GM18507 (cell line): ENCODE measurements at places on chromosomes 3 and 15.

DNA sequence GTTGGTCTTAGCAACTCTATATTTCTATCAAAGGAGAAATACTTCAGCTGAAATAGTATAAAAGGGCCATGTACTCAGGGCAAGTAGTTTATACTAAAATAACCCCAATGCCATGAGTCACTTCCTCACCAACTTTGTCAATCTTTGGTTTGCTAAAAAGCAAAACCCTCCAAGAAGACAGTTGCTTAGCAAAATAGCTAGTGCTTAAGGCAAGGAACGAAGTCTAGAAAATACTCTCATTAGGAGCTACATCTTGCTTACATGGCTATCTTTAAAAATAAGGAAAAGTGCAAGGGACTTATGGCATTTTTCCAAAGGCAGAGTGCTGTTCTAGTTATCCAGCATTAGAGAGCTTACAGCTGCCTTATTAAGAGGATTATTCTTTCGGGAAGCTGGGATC is 28.4 kb downstream of the P3H2 start:
- DNase-seq, result no peak

DNA sequence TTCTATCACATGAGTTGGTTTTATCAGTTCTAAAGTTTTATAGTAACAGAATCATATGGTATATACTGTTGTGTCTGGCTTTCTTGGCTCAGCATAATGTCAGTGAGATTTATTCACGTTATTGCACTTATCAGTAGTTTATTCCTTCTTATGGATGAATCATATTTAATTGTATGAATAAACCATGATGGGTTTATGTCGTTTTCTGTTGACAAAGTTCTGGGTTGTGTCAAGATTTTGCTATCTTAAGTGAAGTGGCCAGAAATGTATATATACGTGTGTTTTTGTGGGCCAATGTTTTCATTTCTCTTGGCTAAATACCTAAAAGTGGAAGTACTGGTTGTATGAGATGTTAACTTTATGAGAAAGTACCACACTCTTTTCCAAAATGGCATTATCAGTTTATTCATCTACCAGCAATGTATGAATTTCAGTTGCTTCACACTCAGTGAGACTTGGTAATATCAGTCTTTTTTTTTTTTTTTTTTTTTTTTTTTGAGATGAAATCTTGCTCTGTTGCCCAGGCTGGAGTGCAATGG is 112.4 kb upstream of the DCBLD2 start:
- no peak for DNase-seq

DNA sequence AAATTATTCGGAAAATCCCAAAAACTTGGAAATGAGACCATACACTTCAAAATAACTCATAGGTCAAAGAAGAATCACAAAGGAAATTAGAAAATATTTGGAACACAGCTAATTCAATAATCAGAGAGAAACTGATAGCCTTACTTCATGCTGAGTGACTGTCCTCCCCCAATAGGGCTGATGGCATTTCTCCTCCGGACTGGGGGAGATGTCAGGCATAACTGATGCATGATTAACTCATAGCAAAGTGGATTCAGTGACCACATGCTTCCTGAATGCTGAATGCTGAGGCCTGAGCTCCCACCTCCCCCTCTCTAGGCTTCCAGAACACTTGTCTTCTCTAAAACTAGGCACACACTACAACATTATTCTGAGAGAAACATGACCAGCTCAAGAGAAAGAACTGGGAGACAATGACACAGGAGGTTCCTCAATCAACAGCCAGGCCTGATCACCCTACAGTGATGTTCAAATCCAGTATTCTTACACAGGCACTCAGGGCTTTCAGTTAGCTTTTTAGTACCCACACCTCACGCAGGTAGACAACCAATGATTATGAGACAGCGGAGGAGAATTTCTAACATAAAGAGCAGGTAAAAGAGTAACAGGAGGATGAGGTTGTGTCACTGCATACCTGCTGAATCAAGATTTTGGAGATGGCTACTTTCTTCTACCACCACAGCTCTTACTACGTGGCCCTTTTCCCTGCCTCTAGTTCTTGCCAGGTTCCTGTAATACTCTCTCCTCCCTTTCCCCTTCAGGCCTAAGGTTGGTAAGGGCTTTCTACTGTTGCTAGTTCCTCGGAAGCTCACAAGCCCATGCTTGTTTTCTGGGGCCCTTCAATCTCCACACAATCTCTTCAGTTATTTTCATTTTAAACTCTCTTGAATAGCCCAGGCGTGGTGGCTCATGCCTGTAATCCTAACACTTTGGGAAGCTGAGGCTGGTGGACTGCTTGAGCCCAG is 96.1 kb downstream of the FMN1 start:
- DNase-seq, result no peak

GRCh38 chr15:98241032-98241554 is 280.6 kb downstream of the ARRDC4 start:
- no peak for DNase-seq

GRCh38 chr15:100922192-100923040 is 3.3 kb downstream of the LRRK1 start:
- DNase-seq, result no peak

DNA sequence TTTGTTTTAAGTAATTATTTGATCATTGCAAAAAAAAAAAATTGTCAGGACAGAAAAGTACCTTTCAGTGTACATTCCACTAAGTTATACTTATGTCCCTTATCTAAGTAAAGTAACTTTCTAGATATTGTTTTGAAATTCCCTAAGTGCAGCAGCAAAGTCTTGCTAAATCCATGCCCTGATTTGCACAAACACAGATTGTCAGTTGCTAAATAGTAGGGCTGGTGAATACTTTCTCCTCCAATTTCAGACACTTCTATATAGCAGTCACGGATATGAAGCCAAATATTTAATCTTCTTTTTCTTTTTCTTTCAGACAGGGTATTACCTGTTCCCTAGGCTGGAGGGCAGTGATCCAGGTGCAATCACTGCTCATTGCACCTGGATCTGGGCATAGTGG is 12.9 kb downstream of the LRRC2 start:
- DNase-seq, result no peak

DNA sequence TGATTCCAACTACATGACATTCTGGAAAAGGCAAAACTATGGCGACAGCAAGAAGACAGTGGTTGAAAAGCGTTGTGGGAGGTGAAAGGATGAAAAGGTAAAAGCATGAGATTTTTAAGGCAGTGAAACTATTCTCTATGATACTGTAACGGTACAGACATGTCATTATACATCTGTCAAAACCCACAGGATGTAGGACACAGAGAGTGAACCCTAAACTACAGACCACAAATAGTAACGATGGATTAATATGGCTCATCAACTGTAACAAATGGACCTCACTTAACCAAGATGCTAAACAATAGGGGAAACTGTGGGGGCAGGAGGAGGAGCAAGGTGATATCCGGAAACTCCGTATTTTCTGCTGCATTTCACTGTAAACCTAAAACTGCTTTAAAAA is 39.1 kb downstream of the MYO9A start:
- peak; percentile 2 for DNase-seq

- no peak for DNase-seq
Measured at GRCh38 chr15:26028086-26028740, 165.1 kb upstream of the ATP10A start.

- no peak for DNase-seq
Measured at GRCh38 chr15:45611305-45611704, 23.5 kb upstream of the SQOR start.

DNA sequence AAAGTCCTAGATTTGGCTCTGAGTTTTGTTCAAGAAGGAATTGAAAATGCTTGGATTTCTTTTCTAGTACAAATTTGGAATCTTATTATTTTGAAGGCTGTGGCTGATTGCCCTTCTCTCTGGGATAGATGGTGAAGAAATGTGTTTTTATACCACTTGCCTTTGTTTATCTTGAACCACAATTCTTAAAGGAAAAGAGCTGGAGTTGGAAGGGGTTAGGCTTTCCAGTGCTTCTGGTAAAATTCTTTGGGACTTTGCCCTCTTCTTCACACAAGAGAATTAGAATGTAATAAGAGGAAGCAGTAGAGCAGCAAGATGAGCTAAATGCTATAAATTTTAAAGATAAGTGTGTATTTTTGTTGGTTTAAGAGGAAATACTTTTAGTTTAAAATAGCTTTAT is 65.8 kb downstream of the COL6A5 start:
- no peak for DNase-seq

GRCh38 chr3:89434621-89435380 is 327.4 kb downstream of the EPHA3 start:
- DNase-seq, result no peak

- no peak for DNase-seq
Measured at GRCh38 chr3:194738254-194739093, 52.8 kb downstream of the FAM43A start.

GRCh38 chr3:119829420-119829819 is 47.5 kb downstream of the NR1I2 start:
- no peak for DNase-seq

- no peak for DNase-seq
Measured at GRCh38 chr3:145898487-145898886, 262.5 kb downstream of the PLOD2 start.

DNA sequence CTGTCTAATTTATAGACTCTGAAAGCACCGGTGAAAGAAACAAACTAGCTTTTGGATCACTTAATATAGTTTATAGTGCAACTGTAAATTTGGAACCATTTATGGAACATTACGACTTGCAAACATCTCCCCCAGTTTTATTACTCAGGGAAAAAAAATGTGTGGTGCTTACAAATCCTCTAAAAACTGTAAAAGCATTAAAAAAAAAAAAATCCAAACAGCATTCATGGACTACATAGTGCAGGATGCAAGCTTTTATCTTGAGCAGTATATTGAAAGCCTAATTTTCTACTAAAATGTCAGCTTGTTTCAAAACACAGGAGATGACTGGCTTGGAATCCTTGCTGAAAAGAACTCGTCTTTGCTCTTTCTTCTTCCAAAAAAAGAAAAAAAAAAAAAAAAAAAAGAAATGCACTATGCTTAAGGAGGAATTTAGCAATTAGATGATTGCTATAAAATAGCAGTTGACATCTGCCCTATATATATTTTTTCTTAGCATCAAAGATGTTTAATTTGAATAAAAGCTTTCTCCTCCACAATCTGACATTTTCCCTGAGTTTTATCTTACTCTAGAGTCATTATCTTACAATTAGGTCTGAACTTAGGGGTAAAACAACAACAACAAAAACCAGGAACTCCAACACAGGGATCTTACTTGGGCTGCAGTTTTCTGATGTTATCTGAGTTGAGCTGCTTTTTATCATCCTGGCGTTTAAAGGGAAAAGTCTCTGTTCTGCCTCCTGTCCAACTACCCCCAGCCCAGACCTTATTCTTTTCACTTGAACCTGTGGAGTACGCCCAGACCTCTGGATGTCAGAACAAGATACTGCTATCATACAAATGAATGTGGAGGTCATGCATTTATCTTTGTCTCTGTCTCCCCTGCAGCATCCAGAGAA is 62.6 kb upstream of the PDZRN3 start:
- no peak for DNase-seq

- DNase-seq, result no peak
Measured at GRCh38 chr15:78914027-78914764, 30.6 kb downstream of the CTSH start.

DNA sequence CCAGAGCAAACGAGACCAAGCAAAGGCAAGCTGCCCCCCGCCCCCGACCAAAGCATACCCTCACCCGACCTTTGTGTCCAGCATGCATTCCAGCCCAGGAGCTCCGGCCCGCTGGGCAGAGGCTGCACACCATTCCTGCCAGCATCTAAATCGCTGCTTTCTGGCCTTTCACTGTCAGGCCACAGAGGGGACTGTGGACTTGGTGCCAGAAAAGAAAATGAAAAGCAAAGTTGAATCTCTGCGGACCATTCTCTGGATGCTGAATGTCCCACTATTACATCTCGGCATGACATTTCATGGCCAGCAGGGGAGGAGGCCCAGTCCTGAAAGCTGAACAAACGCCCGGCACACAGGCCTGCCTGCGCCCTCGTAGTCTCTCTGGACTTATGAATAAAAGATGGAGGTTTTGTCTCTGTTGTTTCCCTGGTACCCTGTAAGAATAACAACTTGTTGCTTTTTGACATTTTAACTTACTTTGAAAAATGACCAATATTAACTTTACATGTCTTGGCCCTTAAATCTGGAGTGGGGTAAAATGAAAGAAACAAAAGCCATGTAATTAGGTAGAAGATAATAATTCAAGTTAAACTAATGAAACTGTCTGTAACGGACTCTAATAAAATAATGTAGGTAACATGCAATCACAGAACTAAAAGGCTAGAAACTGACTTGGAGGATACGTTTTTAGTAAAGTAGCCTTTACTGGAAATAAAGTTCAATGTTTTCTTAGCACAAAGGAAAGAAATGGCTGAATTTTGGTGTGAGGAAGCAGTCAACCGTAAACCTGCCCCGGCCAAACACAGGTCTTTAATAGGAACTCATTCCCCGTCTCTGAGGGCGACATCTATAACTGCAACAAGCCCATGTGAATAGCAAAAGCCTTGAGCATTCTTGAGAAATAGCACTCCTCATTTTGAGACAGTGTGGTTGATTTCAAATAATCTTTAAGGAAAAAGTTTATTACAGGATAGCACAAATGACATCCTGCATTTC is 12.7 kb downstream of the IL17RD start:
- DNase-seq, result no peak

GRCh38 chr3:12392101-12392878 is 92.0 kb upstream of the TSEN2 start:
- no peak for DNase-seq

DNA sequence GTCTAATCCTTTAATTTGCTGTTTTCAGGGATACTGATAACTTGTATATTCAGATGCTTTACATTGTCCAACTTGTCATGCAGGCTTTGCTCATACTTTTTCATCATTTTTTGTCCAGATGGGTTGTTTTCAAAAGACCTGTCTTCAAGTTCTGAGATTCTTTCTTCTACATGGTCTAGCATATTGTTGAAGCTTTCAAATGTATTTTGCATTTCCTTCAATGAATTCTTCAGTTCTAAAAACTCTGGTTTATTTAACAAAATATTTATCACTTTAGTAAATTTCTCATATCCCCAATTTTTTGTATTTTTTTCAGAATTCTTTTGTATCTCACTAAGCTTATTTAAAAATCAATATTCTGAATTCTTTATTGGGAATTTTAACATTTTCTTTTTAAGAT is 388.3 kb upstream of the IL12A start:
- DNase-seq, result no peak

DNA sequence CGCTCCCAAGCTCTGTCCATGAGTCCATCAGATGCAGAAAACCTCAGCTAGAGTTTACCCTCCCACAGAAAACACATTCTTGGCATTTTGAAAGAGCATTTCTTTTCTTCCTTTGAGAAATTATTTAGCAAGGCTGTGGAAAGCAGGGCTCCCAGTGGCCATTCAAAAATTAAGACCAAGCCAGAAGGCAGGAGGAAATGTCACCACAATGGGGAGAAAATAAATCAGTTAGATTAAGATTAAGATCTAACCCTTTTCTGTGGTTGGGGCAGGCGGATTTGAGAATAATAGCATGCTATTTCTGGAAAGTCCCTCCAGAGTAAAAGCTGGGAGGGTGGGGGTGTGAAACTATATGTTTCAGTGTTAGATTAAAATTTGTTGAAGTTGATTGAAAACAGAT is 20.2 kb downstream of the LRIG1 start:
- no peak for DNase-seq

DNA sequence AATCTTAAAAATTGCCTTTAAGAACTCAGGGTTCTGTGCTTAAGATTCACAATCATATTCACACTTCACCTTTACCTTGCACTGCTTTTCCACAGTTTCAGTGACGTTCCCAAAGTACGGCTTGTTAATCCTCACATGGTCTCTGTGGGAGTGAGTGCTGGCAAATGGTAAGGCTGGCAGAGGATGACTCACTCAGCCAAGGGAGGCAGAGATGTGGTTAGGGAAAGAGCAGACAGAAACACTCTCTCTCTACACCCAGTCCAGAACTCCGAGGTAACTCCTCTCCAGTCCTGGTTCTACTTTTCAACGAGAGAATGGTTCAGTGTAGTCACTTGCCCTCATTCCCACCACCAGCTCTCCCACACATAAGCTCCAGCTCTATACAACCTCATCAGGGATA is 33.1 kb downstream of the RASGRP1 start:
- no peak for DNase-seq

GRCh38 chr3:8536096-8537056 is 34.8 kb downstream of the LMCD1 start:
- no peak for DNase-seq
